GM03348 (cell line): ENCODE measurements at places on chromosomes 3 and 15.

DNA sequence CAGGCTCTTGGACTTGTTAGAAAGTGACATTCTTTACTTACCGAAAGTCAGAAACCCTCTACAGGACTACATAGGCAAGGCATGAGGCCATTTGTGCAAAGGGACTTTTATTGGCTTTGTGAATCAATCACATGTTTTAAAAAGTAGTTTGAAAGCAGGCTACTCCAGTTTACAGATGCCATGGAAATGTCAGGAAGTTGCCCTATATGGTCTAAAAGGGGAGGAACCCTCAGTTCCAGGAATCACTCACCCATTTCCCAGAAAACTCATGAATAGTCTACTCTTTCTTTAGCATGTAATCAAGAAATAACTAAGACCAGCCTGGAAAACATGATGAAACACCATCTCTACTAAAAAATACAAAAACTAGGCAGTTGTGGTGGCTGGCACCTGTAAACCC, 51.0 kb upstream of the MKRN3 start:
- no peak for DNase-seq

DNA sequence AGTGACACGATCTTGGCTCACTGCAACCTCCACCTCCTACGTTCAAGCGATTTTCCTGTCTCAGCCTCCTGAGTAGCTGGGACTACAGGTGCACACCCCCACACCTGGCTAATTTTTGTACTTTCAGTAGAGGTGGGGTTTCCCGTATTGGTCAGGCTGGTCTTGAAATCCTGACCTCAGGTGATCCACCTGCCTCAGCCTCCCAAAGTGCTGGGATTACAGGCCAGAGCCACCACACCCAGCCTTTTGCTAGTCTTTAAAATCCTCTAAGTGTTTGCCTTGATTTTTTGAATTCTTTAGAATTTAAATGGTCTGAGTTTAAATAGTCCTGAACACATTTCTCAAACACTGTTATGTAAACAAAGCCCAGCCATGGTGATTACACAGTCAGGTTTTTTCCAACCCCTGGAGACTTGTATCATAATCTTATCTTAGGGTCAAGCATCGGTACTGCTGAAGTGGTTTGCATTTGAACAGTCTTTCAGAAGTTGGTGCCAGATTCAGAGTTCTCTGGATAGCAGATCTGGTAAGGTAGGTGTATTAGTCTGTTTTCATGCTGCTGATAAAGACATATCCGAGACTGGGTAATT, 28.2 kb upstream of the PIAS1 start:
- DNase-seq, result no peak

- DNase-seq, result no peak
Measured at GRCh38 chr15:63792584-63792983, 41.2 kb downstream of the HERC1 start.

GRCh38 chr3:197807969-197808587, 17.0 kb downstream of the LRCH3 start:
- DNase-seq, result peak; percentile 39

GRCh38 chr15:41494190-41494921, 682 bp downstream of the ITPKA start:
- DNase-seq, result peak; percentile 43

DNA sequence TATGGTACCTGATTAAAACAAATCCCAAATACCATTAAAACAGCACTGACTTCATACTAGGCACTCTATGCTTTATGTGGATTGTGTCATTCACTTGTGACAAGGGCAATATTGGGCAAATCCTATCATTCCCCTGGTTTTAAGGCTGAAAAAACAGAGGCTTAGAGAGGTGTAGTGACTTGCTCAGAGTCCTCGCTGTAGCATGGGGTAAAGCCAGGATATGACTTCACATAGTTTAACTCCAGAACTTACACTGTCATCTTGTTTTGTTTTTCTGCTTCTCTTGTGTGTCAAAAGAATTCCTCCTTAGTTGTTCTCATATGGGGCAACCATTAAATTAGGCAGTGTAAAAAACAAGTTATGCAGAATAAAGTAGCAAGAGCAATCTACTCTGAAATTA, 40.3 kb upstream of the ICE2 start:
- no peak for DNase-seq

- no peak for DNase-seq
Measured at GRCh38 chr3:12430086-12430485, 54.2 kb upstream of the TSEN2 start.

DNA sequence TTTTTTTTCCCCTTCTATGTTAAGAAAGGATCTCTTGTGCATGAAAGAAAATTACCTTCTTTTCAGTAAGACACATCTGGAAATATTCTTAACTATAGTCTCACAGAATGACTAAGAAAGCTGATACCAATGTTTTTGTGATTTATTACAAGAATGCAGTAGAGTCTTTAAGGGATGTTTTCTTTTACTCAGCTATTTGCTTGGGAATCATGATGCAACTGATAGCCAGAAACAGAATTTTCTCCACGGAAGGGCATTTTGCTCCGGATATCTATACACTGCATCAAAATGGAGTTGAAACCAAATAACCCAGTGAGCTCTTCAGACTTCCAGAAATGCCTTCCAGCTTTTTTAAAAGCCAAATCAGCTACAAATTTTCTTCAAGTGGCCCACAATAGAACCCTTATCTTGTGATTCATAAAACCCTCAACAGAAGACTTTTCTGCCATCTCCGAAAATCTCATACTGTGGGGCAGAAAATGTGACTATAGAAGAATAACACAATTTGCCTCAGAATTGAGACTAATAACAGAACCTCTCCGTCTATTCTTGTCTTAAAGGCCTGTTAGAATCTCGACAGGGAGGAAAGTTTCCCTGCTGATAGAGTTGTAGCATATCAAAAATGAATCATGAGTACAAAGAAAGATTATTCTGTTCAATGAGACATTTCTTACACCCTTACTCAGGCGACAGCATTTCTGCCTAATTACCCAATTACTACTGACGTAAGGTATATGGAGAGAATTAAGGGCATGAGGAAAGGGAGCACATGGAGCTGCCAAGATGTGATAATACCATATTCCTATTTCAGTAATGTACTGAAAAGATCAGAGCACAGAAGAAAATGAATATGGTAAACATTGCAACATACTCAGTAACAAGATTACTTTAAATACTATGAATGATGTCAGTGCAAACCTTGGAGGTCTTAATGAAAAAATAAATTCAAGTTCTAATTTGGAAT, 900.1 kb downstream of the ROBO1 start:
- peak; percentile 19 for DNase-seq

DNA sequence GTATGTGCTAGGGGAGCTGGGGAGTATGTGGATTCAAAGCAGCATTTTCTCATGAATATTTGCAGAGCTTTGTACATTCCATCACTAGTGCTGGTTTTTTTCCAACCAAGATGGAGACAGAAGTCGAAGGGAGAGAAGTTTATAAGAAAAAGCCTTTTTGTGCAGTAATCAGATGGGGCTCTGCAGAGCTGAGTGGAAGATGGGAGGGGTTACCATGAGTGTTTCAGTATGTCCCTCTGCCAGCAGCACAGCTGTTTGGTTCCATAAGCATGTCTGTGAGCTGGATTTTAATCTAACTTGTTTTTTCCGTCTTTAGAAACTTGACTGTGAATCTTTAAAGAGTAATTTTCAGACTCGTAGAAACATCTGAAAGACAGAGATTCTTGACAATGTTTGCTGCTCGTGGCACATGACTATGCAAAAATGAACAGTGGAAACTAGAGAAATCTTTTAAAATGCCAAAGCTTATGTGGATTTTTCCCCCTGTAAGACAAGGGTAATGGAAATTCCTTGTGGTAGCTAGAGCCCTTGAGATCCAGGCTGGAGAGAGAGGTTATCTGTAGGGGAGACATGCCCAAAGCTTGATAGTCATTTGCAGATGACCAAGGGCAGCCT, 20.3 kb downstream of the STARD9 start:
- DNase-seq, result peak; percentile 21

GRCh38 chr3:128021768-128022372, 30.4 kb upstream of the SEC61A1 start:
- no peak for DNase-seq

DNA sequence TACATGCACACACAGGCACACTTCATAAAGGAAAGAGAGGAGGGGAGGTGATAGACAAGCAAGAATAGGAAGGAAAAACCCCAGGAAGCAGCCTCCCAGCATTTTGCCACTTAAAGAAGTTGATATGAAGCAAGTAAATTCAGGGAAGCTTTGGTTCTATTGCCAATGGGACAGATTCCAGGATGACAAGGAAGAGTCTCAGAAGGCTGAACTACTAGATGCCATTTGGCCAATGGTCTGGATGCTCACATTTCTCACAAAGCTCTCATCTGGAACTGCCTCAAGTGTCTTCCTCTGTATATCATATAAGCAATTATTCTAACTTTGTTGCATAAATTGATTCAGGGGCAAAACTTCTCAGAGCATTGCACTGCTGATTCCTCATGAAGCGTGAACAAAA, 78.8 kb upstream of the STRIT1 start:
- no peak for DNase-seq

DNA sequence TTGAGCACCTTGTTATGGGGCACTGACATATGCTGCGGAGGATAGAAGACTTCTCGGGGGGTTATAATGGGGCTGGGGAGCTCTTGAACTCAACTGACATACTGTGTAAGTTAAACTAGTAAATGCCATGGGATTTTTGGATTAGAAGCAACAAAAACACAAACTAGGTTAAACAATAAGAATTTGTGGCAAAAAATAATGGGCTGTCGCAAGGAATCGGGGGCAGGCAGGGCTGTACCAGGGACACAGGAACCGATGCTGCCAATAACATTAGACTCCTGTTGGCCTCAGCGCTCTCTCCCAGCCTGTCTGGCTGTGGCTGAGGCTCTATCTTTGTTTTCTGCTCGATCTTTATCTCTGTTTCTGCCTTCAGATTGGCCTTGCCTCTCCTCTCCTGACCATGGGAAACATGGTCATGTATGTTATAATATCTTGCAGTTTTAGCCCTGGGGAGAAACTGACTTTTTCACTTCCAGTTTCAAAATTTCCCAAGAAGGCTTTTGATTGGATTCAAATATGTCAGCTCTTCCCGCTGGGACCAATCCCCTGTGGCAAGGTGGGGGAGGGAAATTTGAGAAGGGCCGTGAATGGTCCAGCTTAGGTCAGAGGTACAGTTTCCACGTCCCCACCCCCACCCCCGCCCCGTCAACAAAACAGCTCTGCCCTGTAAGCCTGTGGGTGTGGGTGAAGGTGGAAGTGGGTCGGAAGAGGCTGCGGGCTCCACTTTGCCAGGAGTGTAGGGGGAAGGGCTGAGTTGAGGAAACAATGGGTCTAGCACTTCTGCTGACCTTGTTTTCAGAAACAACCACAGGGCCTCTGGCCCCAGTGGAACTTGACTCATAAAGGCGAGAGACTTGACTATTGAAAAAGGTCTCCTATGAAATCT, 161.1 kb upstream of the TBL1XR1 start:
- peak; percentile 58 for DNase-seq

DNA sequence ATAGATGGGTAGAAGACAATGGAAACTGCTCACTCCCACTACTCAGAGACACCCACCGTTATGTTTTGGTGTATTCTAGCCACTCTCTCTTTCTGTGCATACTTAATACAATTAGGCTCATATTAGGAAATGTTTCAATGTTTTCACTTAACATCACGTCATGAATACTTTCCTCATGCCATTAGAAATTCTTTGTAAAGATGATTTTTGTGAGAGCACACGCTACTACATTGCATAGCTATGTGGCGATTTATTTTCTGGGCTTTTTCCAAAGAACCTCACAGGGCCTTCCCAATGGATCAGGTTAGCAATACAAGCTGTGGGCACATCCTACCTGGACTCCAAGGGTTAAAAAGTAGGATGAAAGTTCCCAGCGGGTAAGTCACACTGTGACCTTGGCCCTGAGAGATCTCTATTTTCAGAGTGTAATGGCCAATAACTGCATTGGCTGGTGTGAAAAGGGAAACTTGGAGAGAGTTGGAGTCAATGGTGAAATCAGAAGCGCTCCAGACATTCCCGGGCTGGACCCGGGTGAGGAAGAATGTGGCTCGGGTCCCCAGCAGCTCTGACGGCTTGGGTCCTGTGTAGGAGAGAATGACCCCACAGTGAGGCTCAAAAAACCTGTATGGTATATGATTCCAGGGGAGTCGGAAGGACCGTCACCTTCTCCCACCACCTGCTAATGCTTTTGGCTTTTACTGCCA, 25.8 kb upstream of the TGM5 start:
- peak; percentile 49 for DNase-seq

- DNase-seq, result no peak
Measured at GRCh38 chr3:160684368-160684740, 7.4 kb downstream of the ARL14 start.

- peak; percentile 92 for DNase-seq
Measured at GRCh38 chr3:55480911-55481743, 6.0 kb downstream of the WNT5A start.

GRCh38 chr15:85730001-85730820, 64.5 kb downstream of the KLHL25 start:
- peak; percentile 79 for DNase-seq
